ENCODE measurements at places on chromosomes 5 and 9.

- no peak for DNase-seq
Observed at GRCh38 chr9:133945314-133945975, 46.7 kb downstream of the VAV2 start.

GRCh38 chr5:180283026-180283615 lies 8.8 kb downstream of the MAPK9 start:
- DNase-seq = no peak

- no peak for DNase-seq
Observed at GRCh38 chr5:151492729-151493128, 45.3 kb downstream of the SLC36A1 start.

GRCh38 chr9:105254226-105254625 lies 9.8 kb downstream of the SLC44A1 start:
- DNase-seq = no peak

GRCh38 chr9:33884856-33885701 lies 68.1 kb downstream of the UBE2R2 start:
- no peak for DNase-seq

- peak; percentile 22 for DNase-seq
Observed at GRCh38 chr9:69121155-69122081, 52.7 kb upstream of the TJP2 start.

GRCh38 chr5:32507738-32508434 lies 63.3 kb upstream of the ZFR start:
- DNase-seq = no peak

DNA sequence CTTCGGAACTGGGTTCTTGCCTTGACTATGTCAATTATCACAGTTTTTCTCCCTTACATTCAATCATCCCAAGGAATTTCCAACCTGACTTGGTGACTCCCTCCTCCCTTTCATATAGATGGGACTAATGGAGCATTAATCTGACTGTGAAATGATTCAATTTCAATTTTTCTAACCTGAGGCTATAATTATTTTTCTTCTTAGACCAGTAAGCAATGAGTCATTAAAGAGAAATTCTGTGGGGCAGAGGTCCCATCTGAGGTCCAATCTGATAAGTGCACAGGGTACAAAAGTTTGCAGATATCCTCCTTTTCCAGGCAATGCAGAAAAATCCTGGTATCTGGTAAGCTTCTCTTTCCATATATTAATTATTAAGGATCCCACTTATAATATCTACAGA lies 18.9 kb downstream of the PDE4D start:
- no peak for DNase-seq

DNA sequence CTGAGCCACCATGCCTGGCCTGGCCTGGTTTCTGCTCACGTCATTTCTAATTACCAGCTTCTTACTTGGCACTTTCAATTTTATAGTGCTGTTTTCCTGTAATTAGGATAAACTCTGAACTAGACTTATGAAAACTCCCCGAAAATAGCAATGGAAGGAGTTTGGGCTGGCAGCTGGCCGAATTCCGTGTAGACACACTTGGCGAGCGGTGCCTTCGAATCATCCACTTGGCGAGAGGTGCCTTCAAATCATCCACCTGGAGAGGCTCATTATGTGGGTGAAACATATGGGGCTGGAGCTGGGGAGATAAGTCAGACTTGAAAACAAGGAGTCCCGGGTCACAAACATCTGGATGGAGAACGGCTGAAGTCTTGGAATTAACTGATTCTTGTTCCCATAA lies 203.7 kb downstream of the ROR2 start:
- DNase-seq = no peak

DNA sequence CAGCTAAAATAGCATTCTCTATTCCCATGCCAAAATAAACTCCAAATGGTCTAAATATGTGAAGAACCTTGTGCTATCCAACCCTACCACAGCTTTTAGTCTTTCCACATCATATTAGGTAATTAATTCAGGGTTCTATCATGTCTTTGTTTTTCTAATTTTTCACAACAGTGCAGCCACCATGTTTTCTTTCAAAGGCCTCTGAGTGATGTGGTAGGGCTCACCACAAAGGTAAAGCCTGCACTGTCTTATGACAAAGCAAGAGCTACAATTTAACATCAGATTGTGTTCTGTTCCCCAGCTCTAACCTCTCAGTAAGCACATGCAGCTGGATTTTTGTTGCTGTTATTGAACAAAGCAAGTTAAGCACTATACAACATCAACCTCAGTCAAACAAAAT lies 52.4 kb downstream of the MEF2C start:
- DNase-seq = no peak

GRCh38 chr5:96863949-96864584 lies 12.2 kb upstream of the ERAP2 start:
- no peak for DNase-seq

Measured in breast epithelium (tissue), 4 donors.